Nucleus accumbens (tissue), 56 donors: ENCODE measurements at places on chromosomes 13 and 19.

DNA sequence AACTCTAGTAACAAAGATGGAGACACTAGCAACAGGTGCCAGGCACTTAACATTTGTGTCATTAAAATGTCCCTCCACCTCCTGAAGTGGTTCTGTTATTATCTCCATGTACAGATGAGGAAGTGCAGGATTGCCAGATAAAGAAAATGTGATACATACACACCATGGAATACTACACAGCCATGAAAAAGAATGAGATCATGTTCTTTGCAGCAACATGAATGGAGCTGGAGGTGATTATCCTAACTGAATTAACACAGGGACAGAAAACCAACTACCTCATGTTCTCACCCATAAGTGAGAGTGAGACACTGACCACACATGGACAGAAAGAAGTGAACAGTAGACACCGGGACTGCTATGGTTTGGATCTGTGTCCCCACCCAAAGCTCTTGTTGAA is 60.5 kb downstream of the ZNF557 start:
- no peak for DNase-seq

GRCh38 chr19:5966215-5966614 is 11.7 kb downstream of the RANBP3 start:
- no peak for DNase-seq

DNA sequence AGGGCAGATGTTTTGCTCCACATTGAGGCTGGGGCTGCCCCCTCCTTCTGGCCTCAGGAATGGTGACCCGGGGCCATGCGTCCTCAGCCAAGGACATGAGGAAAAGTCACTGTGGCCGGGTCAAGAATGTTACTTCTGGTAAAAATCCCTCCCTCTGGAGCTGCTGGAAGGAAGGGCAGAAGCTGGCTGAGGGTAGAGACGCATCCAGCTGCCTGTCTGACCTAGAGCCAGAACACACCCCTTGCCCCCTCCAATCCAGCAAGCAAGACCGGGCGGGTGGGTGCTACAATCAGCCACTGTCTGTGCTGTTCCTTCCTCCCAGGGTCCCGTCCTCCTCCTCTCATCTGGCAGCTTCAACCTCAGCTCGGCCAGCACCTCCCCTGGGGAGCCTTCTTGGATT is 59.0 kb downstream of the PTPRS start:
- DNase-seq, result no peak

GRCh38 chr13:99289674-99290337 is 17.4 kb downstream of the GPR183 start:
- DNase-seq, result no peak

DNA sequence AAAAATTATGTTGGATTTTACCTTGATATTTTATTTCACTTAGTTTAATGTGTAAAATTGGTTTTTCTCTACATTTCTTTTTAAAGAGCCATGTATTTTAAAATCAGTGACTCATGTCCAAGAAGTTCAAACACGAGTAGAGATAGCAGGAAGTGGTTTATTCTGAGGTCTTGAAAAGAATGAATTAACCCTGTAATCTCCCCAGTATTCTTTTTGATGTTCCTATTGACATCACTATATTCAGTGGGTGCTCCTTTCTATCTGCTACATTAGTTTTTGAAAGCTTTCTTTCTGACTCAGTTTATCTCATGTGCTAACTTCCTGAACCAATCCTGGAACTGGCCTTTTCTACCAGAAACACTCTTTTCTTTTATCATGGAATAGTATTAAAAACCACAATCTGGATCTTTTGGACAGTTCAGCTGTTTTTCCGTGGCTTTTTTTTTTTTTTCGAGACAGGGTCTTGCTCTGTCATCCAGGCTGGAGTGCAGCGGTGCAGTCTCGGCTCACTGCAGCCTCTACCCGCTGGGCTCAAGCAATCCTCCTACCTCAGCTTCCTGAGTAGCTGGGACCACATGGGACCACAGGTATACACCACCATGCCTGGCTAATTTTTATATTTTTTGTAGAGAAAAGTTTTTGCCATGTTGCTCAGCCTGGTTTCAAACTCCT is 114.9 kb downstream of the PCCA start:
- DNase-seq, result no peak

DNA sequence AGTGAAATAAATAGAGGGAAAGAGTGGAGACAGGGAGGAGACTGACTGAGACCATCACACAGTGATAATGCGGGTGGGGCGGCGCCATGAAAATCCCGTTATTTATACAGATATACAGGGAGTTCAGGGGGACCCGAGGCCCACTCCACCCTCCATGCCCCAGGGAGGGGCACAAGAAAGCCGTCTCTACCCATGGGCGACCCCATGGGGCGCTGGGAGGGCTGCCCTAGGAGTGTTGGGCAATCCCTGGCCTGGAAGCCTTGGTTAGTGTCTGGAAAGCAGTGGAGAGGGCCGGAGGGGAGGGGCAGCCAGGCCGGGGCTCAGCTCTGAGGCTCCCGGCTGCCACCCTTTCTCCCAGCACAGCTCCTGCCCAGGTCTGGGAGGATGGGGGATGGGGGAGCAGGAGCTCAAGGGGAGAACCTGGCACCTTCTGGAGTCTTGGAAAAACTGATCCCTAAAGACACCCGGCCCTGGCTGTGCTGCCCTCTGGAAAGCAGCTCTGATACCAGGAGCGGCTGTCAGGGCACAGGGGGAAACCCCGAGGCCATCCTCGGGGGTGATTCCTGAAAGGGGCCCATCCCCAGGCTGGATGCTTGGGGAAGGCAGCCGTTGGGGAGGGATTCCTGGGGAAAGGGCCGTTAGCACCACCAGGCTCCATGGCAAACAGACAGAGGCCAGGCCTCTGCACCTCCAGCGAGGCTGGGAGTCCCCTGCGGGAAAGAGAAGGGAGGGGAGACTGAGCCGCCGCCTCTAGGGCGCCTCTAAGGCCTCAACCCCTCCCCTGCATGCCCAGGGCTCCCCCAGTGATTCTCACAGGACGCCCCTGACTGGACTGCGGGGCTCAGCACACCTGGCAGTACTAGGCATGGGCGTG is 3.0 kb upstream of the PRKD2 start:
- no peak for DNase-seq
